GM23248 (cell line): ENCODE measurements at places on chromosomes 3 and 15. TPM values are rescaled to one million over a fixed set of nuclear protein-coding genes. Genes with fewer than 3 reads are reported as not detected.

- DNase-seq = peak; percentile 61
Measured at GRCh38 chr3:193040836-193041672, 123.4 kb upstream of the MB21D2 start.

GRCh38 chr15:83118291-83118827, 10.9 kb downstream of the TM6SF1 start:
- no peak for DNase-seq

GRCh38 chr3:22399566-22399965, 648.6 kb upstream of the ZNF385D start:
- peak; percentile 78 for DNase-seq

DNA sequence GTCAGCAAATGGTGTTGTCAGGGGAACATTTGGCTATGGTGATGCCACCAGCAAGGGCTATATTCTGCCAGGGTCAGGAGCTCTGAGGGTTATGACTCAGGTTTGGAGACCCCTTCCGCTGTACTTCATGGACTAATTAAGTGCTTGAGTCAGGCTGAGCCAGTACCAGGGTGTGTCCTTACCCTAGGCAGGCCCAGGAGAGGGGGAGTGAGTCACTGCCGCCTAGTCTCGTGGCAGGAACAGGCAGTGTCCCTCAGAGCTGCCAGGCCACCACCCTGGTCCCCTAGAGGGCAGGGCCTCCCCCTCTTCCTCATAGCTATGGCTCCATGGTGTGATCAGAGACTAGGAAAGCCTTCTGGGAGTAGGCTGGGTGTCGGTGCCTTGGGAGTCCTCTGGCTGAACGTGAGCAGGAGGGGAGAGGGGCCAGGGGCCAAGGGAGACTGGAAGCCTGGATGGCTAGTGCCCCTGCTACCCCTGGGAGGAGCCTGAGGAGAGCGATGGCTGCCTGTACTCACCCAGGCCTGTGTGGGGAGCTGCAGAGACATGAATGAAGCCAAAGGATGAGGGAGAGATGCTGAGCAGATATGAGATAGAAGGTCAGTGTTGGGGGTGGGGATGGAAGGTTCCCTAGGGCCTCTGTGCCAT, 10.6 kb downstream of the MAPKAPK3 start:
- DNase-seq = peak; percentile 92

DNA sequence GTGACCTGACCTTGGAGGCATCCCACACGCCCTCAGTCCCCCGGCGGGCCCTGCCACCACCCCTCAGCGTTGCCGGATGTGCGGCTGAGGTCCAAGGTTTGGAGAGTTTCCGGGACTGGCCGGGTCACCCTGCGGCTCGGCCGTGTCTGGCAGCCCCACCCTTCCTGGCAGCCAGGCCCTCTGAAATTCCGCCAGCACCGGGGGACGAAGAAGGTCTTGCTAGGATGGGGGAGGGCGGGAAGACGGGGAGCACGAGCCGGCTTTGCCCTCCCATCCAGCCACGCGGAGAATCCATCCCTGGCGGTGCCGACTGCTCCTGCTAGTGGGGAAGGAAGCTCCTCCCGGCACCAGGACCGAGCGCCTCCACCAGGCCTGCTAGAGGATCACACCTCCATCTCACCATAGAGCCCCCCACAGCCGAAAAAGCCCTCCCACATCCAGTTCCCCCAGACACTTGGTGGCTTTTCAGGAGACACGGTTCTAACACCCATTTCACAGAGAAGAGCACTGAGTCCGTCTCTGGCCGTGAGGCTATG, 81.5 kb downstream of the CPN2 start:
- peak; percentile 71 for DNase-seq

DNA sequence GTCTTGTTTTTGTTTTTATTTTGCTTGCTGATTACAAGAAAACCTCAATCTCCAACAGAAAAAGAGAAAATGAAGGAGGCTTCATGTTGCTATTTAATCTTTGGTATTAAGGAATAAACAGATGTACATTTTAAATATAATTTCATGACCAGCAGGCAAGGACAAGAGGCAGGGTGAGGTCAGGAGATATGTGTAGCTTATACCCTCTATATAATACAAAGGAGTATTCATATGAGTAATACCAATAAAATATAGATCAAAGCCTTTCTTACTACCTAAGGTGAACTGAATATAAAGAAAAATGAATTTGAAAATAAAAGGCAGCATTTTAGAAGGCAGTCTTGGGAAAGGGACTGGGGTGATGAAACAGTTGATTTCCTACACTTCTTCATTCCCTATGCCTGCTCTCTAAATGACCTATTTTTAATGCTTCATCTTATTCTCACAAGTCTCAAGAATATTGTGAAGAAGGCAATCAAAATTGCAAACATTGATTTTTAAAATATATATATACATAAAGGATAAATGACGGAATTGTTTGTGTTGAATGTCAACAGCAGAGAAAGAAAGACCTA, 8.6 kb upstream of the CBLB start:
- no peak for DNase-seq

Gene ATP13A5
- not detected in 2 replicates for polyA plus RNA-seq

GRCh38 chr3:143653493-143653892, 194.8 kb downstream of the SLC9A9 start:
- peak; percentile 49 for DNase-seq

DNA sequence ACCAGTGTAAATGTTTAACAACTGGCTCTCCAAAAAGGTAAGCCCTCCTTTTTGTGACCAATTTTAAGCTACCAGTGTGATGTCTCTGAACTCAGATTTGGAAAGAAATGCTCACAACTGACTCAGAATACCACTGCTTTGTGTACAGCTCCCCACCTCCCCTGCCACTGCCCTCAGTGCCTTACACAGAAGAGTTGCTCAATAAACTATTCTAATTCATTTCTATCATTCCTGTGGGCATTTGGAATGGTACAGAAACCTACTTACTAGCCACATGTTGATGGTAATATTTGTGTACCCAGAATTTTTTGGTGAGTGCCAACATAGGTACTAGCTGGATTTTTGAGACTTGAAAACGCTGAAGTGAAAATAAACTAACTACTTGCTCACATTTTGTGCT, 16.0 kb downstream of the LRRN1 start:
- DNase-seq = no peak

DNA sequence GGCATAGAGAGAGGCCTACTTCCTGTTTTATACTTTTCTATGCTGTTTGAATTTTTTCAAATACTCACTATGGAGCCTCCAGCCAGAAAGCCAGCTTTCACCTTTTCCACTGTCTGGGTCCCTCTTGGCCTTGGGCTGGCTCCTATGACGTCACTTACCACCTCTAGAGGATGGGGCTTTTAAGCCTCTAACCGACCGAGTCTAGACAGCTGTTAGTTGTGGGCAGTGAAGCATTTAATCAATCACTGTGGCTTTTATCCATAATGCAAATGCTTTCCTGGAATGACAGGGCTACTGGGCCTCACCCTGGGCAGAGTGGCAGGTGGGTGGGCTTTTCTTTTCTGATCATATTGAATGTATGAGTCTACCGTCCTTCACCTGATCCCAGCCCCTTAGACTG, 61.9 kb downstream of the LRRK1 start:
- DNase-seq = no peak

GRCh38 chr15:70754862-70755261, 8.5 kb downstream of the UACA start:
- no peak for DNase-seq

GRCh38 chr3:16063603-16064002, 110.9 kb upstream of the GALNT15 start:
- DNase-seq = no peak

DNA sequence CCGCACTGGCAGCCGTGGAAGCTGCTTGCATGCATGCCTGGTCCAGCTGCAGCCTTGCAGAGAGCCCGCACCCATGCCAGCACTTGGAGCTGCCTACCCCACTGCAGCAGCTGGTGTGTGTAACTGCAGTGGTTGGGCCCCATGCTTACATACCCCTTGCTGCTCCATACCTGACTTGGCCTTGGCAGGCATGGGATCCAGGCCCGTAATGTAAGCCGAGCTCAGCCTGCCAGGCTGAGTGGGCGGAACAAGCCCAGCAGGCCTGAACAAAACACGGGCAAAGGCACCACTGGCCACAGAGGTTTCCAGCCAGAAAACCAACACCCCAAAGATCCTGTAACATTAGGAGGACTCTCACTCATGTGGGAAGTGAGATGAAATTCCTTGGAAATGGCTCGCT, 48.3 kb downstream of the SLC6A20 start:
- DNase-seq = no peak

DNA sequence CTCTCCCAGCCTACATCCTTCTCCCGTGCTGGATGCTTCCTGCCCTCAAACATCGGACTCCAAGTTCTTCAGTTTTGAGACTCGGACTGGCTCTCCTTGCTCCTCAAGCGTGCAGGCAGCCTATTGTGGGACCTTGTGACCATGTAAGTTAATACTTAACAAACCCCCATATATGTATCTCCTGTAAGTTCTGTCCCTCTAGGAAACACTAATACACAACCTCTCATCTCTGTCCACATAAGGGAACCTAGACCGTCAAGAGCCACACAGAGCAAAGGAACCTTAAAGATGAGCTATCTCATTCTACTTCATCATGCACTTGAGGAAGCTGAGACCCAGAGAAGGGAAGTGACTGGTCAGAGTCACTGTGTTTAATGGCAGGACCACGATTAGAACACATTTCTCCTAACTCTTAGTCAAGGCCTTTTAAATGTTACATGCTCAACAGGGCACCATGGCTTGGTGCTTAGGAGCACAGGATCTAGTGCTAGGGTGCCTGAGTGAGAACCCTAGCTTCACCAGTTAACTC, 50.3 kb downstream of the NPTN start:
- no peak for DNase-seq

DNA sequence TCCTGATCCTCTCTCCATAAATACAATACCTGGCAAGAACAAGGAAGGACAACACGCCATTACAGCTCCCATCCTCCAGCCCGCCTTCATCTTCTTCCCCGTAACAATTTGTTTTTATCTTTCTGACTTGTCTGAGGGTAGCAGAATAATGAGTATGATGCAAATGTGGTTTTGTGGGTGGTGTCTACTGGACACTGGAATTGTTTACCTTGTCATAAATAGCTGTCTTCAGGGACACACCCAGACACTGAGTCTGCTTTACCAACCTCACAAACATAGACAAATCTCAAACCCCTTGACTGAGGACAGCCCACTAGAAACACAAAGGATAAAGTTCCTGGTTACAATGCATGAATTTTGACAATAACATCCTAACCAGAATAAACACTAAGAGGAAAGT, 13.4 kb downstream of the WDR72 start:
- no peak for DNase-seq

- no peak for DNase-seq
Measured at GRCh38 chr3:34155108-34155507, 356.7 kb downstream of the PDCD6IP start.
